ENCODE measurements at places on chromosomes 3 and 15.

DNA sequence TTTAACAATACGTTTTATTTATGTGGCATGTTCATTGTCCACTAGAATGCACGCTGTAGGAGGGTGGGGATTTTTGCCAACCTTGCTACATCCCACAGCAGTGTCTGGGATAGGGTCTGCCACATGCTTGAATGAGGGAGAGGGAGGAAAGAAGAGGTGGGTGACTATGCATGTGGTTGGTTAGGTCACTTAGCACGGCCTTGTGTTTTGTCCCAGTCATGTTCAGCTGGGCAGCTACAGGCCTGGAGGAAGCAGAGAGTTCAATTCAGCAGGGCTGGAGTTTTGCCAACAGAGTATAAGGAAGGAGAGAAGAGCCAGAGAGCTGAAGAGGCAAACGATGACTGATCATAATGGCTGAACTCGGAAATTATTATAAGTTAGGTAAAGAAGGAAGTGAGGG, 268.4 kb upstream of the NSMCE3 start:
- no peak for DNase-seq

GRCh38 chr15:46091860-46092450, 457.1 kb downstream of the SQOR start:
- DNase-seq: peak; percentile 38

GRCh38 chr15:91471468-91471867, 371.4 kb downstream of the SV2B start:
- no peak for DNase-seq

DNA sequence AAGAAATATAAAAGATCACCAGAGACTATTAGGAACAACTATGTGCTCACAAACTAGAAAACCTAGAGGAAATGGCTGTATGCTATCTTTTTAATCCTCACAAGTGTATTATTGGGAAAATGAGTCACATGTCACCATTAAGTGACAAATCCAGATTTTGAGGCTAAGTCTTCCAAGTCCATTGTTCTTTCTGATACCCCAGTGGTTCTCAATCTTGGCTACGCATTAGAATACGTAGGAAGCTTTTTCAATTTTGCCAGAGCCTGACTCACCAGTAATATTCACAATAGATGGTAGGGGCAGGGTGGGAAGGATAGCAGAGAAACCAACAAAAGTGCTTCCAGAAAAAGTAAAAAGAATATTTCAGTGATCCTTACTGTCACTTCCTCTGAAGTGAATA, 117.0 kb downstream of the FILIP1L start:
- no peak for DNase-seq

DNA sequence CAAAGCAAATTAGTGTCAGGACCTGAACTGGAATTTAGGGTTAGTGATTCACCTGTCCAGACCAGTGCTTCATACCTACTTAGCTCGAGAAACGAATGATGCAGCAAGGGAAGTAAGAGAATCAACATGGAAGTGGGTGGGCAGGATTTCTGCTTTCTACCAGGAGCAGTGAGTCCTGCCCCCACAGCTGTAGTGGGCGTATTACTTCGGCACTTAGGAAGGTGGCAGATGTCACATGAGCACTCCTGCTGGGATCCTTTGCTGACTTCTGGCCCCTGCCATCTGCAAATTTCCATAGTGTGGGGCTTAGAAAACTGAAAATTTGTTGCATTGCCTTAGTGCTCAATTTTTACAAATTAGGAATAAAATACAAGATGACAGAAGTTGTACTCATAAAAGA, 31.2 kb downstream of the RYR3 start:
- no peak for DNase-seq

- no peak for DNase-seq
Observed at GRCh38 chr3:44355362-44356033, 16.9 kb downstream of the TCAIM start.

DNA sequence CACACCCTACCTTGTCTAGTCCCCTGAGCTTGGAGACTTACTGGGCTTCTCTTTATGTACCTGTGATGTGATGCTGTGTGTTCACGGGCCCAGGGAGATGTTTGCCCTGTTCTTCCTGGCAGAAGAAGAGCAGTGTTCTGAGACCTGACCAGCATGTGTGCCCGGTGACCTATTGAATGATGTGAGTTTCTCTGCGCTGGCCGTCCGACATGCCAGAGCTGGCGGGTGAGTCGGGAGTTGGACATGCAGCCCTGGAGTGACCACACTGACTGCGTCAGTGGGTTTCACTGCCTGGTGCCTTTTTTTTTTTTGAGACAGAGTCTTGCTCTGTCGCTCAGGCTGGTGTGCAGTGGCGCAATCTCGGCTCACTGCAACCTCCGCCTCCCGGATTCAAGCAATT, 42.3 kb downstream of the CGNL1 start:
- DNase-seq: no peak

GRCh38 chr15:59333401-59334075, 39.1 kb downstream of the MYO1E start:
- DNase-seq: no peak

GRCh38 chr3:80285388-80285787, 517.6 kb upstream of the ROBO1 start:
- peak; percentile 28 for DNase-seq

- DNase-seq: no peak
Observed at GRCh38 chr3:41874022-41874421, 87.9 kb downstream of the ULK4 start.

Data from NCI-H1105 treated with DMSO at 0.1 percent for 48 hours (cell line).